ENCODE measurements at places on chromosomes 1 and 21.
A peak's percentile ranks its signal among the peaks of the same experiment; 100 is the strongest.

DNA sequence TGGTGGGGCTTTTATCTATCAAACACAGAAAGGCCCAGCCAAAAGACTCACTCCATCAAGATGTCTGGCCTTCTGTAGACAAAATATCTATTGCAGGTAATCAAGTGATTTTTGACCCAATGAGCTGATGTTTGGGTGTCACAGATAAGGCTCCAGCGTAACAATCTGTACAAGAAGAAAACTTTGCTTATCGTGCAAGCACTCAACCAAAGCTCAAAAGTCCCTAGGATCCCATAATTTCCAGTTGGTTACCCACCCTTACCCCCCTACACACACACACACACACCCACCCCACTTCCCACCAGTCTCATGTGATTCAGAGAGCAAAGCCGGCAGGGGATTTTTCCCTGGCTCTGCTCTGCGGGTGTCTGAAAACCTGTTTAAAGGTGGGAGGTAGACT is 5.8 kb downstream of the ITPKB start:
- DNase-seq: no peak

GRCh38 chr1:53663529-53664300 is 75.2 kb downstream of the GLIS1 start:
- DNase-seq: no peak

DNA sequence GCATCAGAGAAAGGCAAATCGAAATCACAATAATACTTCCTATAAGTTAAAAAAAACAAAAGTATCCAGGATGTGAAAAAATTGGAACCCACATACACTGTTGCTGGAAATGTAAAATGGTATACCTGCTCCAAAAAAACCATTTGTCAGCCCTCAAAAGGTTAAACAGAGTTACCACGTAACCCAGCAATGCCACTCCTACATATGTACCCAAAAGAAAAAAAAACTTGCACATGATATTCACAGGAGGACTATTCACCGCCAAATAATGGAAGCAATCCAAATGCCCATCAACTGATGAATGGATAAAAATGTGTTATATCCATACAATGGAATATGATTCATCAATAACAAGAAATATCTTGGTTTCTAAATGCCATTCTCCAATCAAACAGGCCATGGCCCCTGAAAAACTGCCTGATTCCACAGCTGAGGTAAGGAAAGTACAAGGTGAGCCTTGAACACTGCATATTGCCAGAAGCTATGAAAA is 38.8 kb upstream of the PSMG1 start:
- DNase-seq: no peak

GRCh38 chr1:88466011-88466410 is 218.1 kb upstream of the PKN2 start:
- no peak for DNase-seq

DNA sequence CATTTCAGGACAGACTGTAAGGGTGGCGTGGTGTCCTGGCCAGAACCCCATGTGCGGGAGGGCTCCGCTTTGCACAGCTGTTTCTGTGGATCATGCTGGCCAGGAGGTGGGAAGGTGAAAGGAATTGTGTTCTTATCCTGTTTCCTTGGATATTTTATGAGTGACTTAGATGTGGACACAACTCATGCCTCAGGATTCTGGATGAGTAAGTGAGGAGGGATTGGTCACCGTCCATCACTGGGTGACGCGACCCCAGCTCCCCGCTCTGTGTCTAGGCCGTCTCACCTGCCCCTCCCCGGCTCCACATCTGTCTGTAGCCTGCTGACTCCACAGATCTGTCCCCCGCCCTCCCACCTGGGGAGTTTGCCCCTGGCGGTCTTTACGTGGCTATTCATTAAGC is 48.8 kb downstream of the PIK3CD start:
- no peak for DNase-seq

DNA sequence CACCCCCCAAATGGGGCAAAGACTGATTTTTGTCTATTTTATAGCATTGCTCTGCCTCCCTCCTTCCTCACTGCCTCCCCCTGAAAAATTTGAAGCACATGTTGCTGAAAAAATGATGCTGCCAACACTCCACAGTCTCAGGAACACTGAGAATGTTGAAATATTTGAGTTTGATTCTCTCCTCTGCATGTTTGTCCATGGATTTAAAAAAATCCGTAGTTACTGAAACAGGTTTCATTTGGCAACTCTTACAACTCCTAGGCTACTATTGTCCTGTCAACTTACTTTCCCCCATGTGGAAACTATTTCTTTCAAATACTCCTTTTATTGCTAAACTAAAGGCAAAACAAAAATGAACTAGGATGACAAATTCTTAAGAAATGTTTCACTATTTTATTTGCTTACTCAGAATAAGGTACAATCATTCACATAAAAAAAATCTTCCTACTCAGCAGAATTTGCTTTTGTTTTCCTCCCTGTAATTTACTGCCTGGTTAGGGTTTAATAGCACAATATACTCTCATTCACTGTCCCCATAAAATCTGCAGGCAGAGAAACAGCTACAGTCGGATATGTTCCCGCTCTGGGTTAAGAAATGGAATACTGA is 50.2 kb downstream of the C21orf91 start:
- DNase-seq: no peak

DNA sequence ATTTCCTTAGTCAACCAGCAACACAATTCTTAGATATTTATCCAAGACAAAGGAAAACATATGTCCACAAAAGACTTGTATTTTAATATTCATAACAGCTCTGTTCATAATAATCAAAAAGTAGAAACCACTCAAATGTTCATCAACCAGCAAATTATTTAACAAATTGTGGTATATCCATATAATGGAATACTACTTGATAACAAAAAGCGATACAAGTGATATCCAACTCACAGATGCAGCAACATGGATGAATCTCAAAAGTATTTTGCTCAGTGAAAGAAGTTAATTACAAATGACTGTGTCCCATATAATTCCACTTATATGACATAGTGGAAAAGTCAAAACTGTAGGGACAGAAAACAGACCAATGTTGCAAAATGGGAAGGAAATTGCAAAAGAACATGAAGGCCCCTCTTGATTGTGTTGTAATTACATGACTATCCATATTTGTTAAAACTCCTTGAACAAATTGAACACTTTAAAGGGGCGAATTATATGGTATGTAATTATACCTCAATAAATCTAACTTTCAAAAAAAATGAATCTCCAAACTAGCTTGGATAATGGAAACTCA is 116.9 kb downstream of the EDEM3 start:
- DNase-seq: no peak

GRCh38 chr1:232016616-232017015 is 390.0 kb downstream of the DISC1 start:
- no peak for DNase-seq

- DNase-seq: no peak
Measured at GRCh38 chr1:46363121-46363520, 22.5 kb downstream of the NSUN4 start.

GRCh38 chr1:118294875-118295642 is 110.0 kb upstream of the SPAG17 start:
- DNase-seq: no peak

DNA sequence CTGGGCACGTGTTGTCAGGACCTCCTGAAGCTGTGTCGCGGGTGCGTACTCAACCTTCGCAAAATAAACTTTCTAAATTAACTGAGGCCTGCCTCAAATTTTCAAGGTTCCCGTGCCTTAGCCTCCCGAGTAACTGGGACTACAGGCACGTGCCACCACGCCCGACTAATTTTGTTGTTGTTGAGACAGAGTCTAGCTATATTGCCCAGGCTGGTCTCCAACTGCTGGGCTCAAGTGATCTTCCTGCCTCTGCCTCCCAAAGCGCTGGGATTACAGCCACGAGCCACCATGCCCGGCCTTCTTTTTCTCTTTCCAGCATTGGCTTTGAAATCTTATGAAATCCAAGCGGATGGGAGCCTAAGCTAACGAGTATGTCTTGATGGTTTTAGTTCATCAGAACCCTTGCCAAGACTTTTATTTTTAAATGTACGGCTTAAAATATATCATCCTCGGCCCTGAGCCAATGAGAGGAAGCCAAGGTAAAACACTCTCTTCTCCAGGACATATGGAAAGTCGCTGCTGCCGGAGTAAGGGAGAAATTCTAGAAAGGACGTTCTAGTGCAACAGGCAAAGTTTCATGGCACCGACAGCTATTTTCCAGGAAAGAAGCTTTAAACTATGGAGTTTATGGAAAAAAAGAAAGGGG is 12.7 kb upstream of the ERVH48-1 start:
- DNase-seq: no peak

- no peak for DNase-seq
Measured at GRCh38 chr1:25170439-25170838, 61.9 kb downstream of the SYF2 start.

- DNase-seq: no peak
Measured at GRCh38 chr1:172622541-172622940, 36.4 kb upstream of the FASLG start.

DNA sequence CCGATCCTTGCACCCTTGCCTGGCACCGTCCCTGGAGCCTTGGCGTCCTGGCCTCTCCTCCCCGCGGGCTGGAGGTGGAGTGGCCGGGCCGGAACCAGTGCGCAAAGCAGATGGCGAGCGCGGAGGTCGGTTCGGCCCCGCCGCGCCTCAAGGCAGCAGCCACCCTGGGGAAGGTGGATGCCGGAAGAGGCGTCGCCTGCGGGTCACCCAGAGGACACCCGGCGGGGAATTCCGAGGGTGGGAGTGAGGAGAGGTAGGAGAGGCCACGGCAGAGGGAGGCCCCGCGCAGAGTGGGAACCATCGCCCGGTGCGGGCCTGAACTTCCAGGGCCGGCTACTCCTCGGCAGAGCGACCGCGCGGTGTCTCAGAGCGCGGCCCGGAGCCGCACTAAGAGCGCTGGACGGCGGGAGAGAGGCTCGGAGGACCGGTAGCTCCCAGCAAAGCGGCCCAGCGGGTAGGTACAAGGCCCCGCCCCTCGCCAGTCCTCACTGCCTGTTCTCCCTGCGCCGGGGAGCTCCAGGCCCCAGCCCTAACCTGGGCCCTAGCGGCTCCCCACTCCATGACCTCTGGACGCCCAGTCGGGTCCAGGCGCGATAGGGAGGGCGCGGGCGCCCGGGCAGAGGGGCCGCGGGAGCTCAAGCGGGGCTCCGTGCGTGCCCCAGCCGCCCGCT is at the start of gene RNF207:
RNF207 (plus strand) TSS at position 271 of the 671 bp plus-strand sequence. CDS start 417 bp downstream, outside the sequence.
- peak; percentile 57 for DNase-seq

GRCh38 chr1:215569986-215570824 is 3.1 kb downstream of the KCTD3 start:
- no peak for DNase-seq

GRCh38 chr1:187877220-187877619 is 1048.5 kb downstream of the PLA2G4A start:
- no peak for DNase-seq

GRCh38 chr1:55669293-55669692 is 454.1 kb upstream of the USP24 start:
- no peak for DNase-seq

DNA sequence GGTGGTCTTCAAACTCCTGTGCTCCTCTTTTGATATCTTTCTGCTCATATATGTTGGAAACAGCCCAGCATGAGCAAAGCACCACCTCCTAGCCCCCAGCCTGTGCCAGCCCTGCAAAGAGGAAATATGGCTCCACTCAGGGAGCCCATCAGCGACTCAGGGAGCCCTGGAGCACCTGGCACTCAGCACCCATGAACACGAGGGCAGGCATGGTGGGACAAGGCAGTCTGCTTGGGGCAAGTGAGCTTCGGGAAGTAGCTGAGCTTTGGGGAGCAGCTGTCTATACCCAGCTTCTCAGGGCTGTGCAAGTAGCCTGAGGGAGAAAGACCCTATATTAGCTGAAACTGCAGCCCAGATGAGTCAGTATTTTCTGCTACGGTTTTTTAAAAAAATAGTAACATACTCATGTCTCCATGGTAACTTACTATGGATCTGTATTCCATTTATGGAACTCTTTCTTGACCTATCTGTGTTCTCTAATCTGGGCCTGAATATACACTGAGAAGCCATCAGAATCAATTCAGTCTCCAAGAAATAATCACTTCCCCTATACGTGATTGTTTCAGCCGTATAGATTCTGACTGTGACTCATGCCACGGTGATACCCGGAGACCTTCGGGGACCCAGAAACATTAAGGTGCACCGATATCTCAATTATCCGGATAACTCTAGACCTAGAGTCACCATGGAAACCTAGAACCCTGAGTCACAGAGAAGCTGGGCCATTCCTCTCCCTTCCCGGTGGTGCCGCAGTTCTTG is 1.5 kb upstream of the ETS2 start:
- DNase-seq: no peak

- no peak for DNase-seq
Measured at GRCh38 chr21:17784180-17784598, 35.0 kb downstream of the C21orf91 start.

DNA sequence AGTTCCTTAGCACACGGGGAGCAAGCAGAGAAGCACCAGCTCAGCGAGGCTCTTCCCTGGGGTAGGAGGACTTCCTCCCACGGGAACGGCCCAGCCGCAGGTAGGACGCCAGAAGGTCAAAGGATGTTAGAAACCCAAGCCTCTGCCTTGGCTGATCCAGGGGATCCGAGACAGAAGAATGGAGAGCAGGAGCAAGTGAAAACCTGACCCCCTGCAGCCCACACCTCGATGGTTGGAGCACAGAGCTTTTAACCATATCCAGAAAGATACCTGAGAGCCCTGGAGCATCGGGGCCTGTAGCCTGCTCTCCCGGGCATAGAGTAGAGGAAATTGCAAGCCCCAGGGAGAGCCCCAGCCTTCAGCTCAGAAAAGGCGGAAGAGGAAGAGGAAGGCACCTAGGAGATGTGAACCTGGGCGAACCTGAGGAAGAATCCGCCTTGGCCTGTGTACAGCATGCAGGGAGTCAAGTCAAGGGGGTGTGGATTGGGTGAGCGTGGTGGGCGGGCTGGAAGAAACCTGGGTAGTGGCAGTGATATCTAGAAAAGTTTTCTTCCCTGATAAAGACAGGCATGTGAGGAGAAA is 76.3 kb downstream of the PSMG1 start:
- no peak for DNase-seq

- no peak for DNase-seq
Measured at GRCh38 chr1:238653693-238654321, 732.6 kb upstream of the CHRM3 start.

- peak; percentile 47 for DNase-seq
Measured at GRCh38 chr1:31587720-31588423, 11.6 kb downstream of the TINAGL1 start.

- DNase-seq: no peak
Measured at GRCh38 chr1:184032930-184033418, 4.6 kb downstream of the COLGALT2 start.

Measured in stimulated activated CD4-positive, alpha-beta T cell treated with anti-CD3 and anti-CD28 coated beads, Interleukin-4, amount 100 ng/mL, for 48 hours (primary cell).